ENCODE measurements at places on chromosomes 11 and 22. TPM values are rescaled to one million over a fixed set of nuclear protein-coding genes. Genes with fewer than 3 reads are reported as not detected.

The TCN2 gene
- total RNA-seq: 3.9 TPM

The CRYAB gene
- total RNA-seq: 11.0 TPM

The MPEG1 gene
- not detected for total RNA-seq

The MOV10L1 gene
- total RNA-seq: 10.8 TPM

GRCh38 chr11:73783483-73784020 lies 4.1 kb upstream of the MRPL48 start:
- DNase-seq: no peak

DNA sequence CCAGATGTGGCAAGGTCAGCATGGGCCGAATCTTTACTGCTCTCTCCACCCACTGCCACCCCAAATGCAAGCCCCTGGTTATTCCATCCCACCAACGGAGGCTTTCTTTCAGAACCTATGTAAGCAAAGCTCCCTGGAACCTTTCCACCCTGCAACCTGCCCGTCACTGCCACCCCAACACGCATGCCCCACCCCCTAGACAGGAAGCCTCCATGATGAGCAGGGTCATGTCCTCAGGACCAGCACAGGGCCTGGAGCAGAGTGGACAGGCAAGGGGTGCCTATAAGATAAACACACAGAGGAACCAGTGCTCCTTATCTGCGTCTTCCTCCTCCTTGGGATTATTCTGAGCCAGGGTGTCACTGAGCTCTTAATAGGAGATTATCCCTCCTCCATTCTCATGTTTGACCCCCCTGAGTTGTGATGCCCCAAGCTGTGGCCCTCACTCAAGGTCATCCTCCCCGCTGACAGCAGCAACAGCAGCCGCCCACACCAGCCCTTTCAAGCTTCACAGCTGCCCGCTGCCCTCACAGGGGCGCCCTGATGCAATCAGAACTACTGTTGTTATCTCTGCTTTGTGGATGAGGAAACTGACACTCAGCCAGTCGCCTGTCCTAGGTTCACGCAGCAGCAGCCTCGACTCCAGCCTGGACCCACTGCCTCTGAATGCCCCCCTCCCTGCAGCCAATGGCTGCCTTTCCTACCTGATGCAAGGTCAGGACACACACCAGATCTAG lies 647.3 kb downstream of the TBC1D22A start:
- DNase-seq: no peak

GRCh38 chr22:31605851-31606585 lies 56.0 kb downstream of the PISD start:
- DNase-seq: no peak

DNA sequence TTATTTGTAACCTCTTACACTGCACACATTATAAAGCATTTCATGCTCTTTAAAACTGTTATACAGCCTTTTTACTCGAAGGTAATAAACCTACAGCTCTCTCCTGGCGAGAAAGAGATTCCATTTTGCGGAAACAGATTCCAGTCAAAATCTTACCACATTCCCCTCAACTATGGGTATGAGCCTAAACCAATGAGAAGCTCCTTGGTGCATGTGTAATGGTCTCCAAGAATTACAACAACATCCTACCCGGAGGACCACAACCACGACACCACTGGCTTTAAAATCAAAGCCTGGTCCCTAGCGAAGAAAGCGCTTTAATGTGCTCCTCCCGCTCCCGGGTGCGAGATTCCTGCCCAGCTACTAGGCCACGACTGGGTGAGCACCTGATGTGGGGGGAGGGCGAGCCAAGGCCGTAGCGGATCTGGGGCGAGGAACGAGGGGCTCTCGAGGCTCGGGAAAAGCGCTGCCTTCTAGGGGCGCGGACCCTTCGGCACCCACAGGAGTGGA lies 821 bp downstream of the CELF1 start:
- DNase-seq: peak; percentile 58

DNA sequence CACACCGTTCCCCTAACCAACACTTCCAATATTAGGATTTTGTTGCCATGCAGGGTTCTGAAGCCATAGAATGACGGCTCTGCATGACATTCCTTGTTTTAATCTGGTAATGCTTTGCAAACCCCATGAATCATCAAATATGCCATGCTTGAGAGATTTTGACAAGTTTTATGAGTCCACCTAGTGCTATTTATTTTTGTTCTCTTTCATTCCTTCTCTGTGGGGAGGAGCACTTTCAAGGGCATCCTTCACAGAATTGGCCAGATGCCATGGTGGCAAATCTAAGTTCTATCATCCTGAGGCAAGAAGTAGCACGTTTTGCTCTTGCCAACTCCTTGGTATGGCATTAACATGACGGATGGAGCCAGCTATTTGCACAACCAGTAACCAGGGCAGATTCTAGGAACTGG lies 268.4 kb downstream of the FAM76B start:
- no peak for DNase-seq

GRCh38 chr11:73194034-73194507 lies 24.0 kb upstream of the P2RY2 start:
- DNase-seq: no peak

DNA sequence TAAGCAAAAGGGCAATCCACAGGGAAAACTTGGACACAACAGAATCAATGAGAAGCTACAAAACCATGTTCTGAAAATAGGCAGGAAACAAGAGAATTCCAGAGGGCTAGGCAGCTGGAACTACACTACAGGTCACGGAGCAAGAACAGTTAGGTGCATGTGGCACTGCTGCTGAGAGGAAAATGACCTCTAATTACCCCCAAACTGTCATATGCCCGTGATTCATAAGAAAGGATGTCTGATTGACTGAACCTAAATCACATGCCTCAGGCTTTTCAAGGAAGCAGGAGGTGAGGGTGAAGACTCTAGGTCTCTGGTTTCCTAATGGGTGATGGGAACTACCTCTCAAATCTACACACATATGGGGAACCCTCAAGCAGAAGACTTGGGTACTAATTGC lies 17.9 kb upstream of the RRAS2 start:
- no peak for DNase-seq

DNA sequence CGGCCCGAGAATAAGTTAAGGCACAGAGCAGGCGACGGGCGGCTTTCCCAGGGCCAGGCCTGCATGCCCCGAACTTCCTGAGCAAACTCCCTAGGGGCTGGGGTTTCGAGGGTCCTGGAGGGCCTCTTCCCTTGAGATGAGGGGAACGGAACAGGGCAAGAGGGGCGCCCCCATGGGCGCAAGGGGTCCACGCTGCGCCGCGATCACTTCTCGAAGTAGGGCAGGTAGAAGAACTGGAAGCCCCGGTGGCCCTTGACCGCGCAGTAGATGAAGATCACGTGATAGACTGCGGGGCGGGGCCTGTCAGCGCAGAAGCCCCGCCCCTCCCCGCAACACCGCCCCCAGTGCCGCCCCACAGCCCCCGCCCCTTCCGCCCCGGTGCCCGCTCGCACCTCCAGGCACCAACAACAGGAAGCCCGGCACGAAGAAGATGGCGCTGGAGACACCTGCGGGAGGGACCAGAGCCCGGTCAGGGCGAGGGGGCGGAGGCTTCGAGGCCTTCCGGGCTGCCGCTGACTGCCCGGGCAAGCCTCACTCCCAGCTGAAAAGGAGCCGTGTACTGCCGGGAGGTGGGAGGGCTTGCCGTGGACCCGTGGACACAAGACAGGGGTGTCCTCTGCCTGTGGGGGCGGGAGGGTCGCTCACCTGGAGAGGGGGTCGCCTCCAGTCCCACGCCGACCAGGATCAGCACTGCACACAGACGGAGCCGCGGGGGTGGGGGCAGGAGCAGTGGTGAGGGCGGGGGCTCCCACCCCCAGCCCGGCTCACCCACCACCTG lies 4.5 kb downstream of the TMEM134 start:
- DNase-seq: peak; percentile 61

Data from fibroblast of villous mesenchyme (primary cell).